Temporal lobe (tissue), 4 donors: ENCODE measurements at places on chromosomes 12 and 14. TPM values are rescaled to one million over a fixed set of nuclear protein-coding genes. Genes with fewer than 3 reads are reported as not detected.

Gene NXPH4
- 1.7 TPM for total RNA-seq

Gene KCNMB4
- 32.0 TPM for total RNA-seq

Gene SYNDIG1L
- total RNA-seq: 0.98 TPM

Gene PRB2
- 1.7 TPM for total RNA-seq

Gene POU6F1
- 11.3 TPM for total RNA-seq
